ENCODE measurements at places on chromosomes 2 and 18. TPM values are rescaled to one million over a fixed set of nuclear protein-coding genes. Genes with fewer than 3 reads are reported as not detected.

PAX8 gene
- total RNA-seq, result 0.86 TPM

DNA sequence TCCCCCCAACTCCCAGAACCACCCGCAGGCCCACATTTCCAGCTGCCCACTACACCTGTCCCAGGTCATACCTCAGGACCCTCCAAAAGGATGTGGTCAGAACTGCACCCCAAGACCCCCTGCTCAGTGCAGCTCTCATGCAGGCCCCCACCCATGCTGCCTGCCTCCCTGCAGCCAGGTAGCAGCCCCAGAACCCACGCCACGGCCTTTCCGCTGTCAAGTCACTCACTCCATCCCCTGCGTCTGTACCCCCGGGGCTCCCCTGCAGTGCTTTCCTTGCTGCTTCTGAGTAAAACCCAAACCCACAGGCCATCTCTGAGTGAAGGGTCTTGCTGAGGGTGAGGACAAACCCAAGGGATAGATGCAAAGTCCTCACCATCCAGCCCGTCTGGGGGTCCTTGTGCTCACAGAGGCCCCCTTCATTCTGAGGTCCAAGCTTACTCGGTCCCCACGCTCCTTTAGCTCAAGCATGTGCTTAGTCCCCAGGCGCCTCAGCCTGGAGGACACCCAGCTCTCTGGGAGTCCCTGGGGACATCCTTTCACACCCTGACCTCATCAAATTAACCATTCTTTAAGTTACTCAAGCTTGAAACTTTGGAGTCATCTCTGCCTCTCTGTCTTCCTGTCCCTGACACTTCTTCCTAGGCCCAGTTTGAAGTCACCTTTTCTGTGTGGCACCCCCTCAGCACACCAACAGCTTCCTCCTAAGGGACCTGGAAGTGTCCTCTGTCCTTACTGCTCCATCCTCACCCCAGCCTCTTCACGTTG, 130.1 kb downstream of the SMAD7 start:
- peak; percentile 93 for ATAC-seq

DNA sequence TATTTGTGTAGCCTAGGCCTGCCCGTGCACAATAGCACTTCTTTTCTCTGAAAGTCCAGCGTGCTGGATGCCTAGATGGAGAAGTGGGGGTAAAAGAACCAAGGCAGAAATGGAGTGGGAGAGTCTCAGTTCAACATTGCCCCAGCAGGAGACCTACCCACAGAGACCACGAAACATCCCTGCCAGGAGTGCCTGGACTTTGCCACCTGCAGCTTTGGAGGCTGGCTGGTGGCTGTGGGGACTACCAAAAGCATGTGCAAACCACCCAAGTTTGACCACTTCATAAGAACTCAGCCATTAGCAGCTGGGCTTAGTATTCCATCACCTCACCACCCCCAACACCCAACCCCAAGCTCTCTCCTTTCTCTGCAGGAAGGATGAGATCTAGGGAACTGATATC, 416.9 kb upstream of the ID2 start:
- no peak for ATAC-seq

GRCh38 chr2:169141713-169142352, 72.5 kb downstream of the DHRS9 start:
- peak; percentile 88 for ATAC-seq

TFPI gene
- 0.13 TPM for total RNA-seq

GRCh38 chr2:136386046-136386445, 268.1 kb upstream of the CXCR4 start:
- no peak for ATAC-seq

AP1S3 gene
- 4.0 TPM for total RNA-seq

GRCh38 chr2:36357847-36358659, 2.5 kb downstream of the CRIM1 start:
- ATAC-seq, result no peak

DNA sequence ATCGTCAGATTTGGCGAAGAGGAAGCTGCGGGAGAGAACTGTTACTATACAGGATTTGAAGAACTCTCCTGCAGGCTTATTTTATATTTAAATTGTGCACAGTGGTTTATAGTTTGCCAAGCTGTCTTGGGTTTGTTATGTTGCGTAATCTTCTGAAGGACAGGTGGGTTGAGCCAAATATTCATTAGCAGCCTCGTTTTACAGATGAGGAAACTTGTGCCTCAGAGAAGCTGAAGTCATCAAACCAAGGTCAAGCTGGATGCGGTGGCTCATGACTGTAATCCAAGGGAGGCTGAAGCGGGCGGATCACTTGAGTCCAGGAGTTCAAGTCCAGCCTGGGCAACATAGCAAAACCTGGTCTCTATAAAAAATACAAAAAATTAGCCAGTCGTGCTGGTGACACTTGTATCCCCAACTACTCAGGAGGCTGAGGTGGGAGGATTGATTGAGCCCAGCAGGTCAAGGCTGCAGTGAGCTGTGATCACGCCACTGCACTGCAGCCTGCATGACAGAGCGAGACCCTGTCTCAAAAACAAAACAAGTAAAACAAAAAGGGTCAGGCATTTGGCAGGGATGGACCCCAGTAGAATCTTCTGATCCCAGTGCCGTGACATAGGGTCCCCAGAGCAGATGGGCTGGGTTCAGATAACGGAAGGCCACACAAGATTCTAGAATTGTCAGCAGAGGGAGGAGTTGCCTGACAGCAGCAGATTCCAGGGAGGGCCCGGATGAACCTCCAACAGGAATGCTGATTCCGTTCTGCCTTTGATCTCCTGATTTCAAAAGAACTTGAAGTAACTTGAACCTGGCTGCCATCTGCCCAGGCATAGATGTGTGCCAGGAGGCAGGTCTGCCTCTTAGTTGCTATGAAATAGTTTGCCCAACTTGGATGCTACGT, 50.6 kb downstream of the SH3BP4 start:
- no peak for ATAC-seq

- ATAC-seq, result no peak
Measured at GRCh38 chr2:85768713-85769112, 14.9 kb downstream of the ATOH8 start.

Measured in activated T-helper 17 cell treated with anti-CD3 and anti-CD28 coated beads, Interleukin-2, amount 50 U/mL, for 72 hours (primary cell).